A549 treated with GW870086 at 1 μM for 4 hours (cell line): ENCODE measurements at places on chromosomes 2 and 18. TPM values are rescaled to one million over a fixed set of nuclear protein-coding genes. Genes with fewer than 3 reads are reported as not detected.

The SLC5A7 gene
- not detected in 5 replicates for total RNA-seq

The PDCL3 gene
- 37.7 to 45.4 TPM (median 39.2 TPM) in 5 replicates for total RNA-seq

The SKOR2 gene
- not detected in 5 replicates for total RNA-seq

The TAF4B gene
- total RNA-seq, result 4.0 to 5.1 TPM (median 4.8 TPM) in 5 replicates
